ENCODE measurements at places on chromosomes 13 and 19. TPM values are rescaled to one million over a fixed set of nuclear protein-coding genes. Genes with fewer than 3 reads are reported as not detected.

DNA sequence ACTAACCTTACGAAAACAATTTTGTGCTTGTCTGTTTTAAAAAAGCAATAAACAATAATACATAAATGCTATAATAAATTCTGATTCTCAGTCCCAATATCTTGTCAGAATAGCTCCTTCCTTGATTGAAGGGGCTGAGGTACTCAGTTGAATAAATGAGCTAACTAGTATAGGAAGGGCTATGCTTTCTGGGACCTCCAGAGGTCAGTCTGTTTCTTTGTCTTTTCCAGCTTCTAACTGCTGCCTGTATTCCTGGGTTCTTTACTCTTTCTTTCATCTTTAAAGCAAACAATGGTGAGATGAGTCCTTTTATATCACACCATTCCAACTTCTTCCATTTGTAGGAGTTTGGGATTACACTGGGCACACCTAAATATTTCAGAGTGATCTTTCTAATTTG is 1297.0 kb upstream of the ATXN8OS start:
- DNase-seq = no peak

GRCh38 chr19:28575816-28576215 is 637.1 kb downstream of the UQCRFS1 start:
- DNase-seq = no peak

- DNase-seq = no peak
These were observed 24.9 kb downstream of the SIGLEC7 start for GRCh38 chr19:51166846-51167490.

- DNase-seq = no peak
These were observed 134.1 kb upstream of the RXFP2 start for GRCh38 chr13:31605076-31605860.

Gene ZNF99
- total RNA-seq = 0.08 TPM

- DNase-seq = no peak
These were observed 18.9 kb downstream of the ARID3A start for GRCh38 chr19:944663-945241.

Gene ZNF772
- 18.3 TPM for total RNA-seq

GRCh38 chr19:39155741-39156140 is 30.2 kb downstream of the PAK4 start:
- no peak for DNase-seq

- peak; percentile 13 for DNase-seq
These were observed 28.6 kb upstream of the VSTM2B start for GRCh38 chr19:29497241-29497640.

GRCh38 chr19:16288544-16288943 is 36.1 kb upstream of the KLF2 start:
- DNase-seq = no peak

DNA sequence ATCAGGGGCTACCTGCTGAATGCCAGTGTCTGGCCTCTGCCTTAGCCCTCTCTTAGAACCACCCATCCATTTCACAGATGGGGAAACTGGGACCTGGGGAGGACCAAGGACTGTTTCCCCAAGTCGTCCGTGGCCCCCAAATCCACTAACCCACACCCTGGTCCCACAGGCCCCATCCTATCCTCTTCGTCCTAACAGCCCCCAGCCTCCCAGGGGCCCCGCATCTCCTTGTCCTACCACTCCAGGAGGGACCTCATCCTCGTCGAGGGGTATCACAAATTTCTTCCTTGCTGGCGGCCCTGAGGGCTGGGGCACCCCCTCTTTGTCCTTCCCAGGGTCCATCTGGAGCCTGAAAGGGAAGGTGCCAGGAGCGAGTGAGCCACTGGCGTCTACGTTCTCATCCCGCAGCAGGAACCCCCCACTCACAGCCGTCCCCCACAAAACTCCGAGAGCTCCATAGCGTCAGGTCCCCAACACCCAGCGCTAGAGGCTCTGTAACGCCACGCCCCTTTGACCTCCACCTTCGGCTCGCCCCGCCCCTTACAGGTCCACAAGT is 606 bp downstream of the ERCC1 start:
- no peak for DNase-seq

DNA sequence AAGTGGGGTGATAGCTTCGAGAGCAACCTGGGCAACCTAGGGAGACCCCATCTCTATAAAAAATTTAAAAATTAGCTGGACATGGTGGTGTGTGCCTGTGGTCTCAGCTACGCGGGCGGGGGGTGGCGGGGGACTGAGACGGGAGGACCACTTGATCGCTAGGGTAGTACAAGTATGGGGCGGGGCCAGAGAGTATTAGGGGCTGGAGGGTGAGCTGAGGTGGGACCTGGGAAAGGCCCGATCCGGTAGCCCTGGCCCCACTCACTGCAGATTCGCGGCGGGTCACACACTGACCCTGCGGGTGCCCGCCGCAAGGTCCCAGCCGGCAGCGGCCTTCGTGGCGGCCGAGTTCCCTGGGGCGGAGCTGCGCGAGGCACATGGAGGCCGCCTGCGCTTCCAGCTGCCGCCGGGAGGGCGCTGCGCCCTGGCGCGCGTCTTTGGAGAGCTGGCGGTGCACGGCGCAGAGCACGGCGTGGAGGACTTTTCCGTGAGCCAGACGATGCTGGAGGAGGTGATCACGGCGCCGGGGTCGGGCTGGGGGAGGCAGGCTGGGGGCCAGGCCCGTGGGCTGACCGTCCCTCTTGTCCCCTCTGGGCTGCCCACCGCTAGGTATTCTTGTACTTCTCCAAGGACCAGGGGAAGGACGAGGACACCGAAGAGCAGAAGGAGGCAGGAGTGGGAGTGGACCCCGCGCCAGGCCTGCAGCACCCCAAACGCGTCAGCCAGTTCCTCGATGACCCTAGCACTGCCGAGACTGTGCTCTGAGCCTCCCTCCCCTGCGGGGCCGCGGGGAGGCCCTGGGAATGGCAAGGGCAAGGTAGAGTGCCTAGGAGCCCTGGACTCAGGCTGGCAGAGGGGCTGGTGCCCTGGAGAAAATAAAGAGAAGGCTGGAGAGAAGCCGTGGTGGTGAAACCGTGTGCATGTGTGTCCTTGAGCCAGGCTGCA is 2.0 kb upstream of the ARHGAP45 start:
- peak; percentile 88 for DNase-seq

Gene ZNF562
- total RNA-seq = 21.7 TPM

- no peak for DNase-seq
These were observed 5.7 kb downstream of the CDK8 start for GRCh38 chr13:26259634-26260033.

Gene VAV1
- 3.1 TPM for total RNA-seq

Gene ZNF582
- 3.6 TPM for total RNA-seq

- DNase-seq = no peak
These were observed 1.2 kb downstream of the F2RL3 start for GRCh38 chr19:16889883-16890460.

DNA sequence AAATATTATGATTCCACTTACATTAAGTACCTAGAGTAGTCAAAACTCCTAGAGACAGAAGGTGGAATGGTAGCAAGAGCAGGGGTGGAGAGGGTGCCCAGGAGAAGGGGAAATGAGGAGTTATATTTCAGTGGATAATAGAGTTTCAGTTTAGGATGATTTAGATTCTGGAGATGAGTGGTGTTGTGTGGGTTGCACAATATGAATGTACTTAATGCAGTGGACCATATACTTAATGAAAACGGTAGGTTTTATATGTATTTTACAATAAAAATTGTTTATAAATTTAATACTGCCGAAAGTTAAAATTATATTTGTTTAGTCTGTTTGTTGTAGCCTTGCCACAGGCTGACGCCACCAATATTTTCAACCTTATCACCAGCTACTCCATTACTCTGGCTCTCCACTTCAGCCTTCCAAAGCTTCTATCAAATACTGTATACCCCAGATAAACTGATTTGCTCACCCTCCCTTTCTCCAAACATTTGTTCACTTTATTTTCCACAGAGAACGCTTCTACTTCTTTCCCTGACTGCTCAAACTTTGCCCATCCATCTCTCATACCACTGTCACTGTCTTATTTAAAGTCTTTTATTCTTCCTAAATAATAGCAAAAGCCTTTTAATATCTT is 1.4 kb upstream of the RBM26 start:
- no peak for DNase-seq

GRCh38 chr13:31008400-31009115 is 76.1 kb downstream of the TEX26 start:
- no peak for DNase-seq

Gene ITM2B
- 537 TPM for total RNA-seq

DNA sequence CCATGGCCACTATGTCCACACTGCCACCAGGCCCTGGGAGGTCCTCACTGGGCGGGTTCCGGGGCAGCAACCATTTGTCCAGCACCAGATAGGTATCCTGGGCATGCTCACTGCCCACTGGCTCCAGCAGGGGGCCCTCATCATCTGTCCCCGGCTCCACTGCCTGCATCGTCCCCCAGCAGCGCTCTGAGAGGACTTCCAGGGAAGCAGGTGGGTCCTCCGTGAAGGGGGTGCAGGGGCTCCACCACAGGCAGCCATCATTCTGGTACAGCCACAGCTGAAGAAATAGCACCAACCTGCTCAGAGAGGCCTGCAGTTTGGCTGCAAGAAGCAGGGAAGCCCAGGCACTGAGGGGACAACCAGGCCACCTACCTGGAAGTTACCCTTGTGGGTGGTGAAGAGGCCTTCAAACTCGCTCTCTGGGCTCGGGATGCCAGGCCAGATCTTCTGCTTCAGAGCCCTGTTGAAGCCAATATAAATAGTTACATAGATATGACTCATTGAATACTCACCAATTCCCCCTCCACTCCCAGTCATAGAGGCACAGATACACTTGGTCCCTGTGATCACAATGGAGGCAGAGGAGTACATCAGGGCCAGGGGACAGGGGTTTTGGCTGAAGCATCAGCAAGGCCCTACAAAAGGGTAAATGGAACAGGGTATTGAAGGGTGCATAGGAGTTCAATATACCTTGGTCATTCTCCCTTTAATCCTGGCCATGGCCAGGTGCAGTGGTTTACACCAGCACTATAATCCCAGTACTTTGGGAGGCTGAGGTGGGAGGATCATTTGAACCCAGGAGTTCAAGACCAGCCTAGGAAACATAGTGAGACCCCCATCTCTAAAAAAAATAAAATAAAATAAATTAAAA is 4.1 kb downstream of the SWSAP1 start:
- no peak for DNase-seq

Gene CABP5
- total RNA-seq = not detected

DNA sequence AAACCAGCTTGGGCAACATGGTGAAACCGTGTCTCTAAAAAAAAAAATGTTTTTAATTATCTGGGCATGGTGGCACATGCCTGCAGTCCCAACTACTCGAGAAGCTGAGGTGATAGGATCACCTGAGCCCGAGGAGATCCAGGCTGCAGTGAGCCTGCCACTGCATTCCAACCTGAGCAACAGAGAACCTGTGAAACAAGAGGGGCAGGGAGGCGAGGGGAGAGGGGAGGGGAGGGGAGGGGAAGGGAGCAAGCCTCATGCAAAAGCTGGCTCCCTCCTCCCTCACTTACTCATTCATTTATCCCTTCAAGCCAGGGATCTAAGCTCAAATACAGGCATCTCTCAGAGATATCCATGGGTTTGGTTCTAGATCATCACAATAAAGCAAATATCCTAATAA is 8.9 kb downstream of the ATP7B start:
- no peak for DNase-seq

DNA sequence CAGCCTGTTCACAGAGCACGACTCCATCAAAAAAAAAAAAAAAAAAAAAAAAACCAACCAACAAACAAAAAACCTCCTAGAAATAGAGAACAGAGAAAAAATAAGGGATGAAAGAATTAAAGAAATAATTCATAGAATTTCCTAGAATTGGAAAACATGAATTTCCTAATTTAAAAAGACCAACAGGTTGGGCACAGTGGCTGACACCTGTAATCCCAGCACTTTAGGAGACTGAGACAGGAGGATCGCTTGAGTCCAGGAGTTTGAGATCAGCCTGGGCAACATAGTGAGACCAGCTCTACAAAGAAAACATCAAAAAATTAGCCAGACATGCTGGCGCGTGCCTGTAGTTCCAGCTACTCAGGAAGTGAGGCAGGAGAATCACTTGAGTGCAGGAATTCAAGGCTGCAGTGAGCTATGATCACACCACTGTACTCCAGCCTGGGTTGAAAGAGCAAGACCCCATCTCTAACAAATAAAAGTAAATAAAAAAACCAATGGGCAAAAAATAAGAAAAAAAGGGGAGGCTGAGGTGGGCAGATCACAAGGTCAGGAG is 6.5 kb downstream of the SPART start:
- no peak for DNase-seq

DNA sequence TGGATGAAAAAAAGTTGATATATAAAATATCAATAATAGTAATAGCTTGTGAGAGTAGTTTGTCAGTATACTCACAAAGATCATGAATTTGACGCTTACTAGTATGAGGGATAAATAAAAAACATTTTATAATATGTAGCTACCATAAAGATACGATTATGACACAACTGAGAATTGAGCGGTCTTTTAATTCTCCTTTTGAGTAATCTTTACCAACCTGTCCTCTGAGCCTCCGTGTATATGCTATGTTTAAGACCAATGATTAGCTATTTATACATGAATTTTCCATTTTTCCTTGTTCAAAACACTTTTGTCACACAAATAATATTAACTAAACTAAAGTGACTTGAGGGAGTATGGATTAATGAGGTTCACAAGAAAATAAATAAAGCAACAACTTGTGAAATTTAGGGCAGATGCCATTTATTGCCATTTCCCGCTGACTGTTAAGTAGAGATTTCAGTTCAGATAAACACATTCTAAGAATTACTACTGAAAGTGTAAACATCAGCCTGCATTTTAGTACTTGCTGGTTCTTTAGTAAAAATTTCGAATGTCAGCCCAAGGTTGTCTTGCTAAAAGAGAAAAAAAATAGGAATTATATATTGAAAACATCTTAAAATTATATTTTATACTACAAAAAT is 6.2 kb upstream of the IRS2 start:
- no peak for DNase-seq

DNA sequence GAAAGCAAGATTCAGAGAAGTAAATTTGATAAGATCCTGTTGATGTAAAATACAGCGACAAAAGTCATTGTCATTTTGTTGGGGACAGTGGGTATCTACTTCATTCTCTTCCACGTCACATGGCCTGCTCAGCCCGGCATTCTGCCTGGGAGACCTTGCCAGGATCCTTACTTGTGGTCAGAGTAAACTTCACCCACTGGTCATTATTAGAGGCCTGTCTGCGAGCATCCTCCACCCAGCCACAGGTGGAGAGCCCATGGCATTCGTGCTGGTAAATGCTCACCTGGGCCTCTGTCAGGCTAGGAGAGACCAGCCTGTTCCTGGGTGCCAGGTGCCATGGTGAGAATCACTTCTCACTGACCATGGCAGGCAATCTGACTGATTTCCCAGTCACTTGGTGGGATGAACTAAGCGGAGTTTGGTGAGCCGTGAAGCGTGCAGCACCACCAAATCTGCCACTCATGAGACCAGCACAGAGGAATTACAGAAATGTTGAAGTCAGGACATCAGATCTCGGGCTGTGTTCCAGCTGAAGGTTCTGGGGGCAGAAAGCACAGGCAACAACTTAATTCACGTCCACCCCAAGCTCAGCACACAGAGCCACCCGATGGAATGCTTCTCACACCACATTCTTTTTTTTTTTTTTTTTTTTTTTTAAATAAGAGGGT is 107.0 kb downstream of the SIPA1L3 start:
- no peak for DNase-seq

Measured in Right ventricle myocardium inferior (tissue), 1 donor.